ENCODE measurements at places on chromosomes 16 and 17.

- no peak for DNase-seq
These were observed 49.5 kb downstream of the CEP112 start for GRCh38 chr17:66142428-66142827.

DNA sequence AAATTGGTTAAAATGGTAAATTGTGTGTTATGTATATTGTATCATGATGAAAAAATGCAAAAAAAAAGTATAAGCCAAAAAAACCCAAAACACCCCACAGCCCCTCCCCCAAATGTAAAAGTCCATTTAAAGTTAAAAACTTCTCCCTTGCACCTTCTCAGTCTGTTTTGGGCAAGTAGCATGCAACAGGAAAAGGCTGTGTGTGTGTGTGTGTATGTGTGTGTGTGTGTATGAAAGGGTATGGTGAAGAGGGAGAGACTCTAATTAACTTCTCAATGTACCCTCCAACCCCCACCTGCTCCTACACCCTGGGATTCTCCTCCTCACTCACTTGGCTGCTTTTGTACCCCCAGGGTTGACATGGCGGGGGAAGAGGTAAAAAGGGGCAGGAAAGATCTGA lies 9.2 kb upstream of the GGT6 start:
- no peak for DNase-seq

GRCh38 chr17:610276-610675 lies 104.4 kb downstream of the VPS53 start:
- no peak for DNase-seq

GRCh38 chr17:19303367-19303776 lies 59.2 kb downstream of the B9D1 start:
- DNase-seq, result no peak

DNA sequence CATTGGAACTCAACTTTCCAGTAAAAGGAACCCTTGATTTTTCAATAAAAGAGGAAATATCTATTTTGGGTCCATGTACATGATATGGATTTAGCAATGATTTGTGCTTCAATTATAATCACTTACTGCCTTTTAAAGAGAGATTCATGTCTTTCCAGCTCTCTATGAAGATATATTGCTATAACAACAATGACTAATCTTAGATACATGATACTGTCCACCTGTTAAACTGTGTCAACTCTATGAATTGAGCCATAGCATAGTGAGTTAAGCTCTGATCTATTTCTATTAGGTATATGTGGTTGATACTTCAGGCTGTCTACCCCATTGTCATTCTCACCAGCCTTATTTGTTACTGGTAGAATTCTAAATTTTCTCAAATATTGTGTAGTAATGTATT lies 15.0 kb upstream of the MPHOSPH6 start:
- DNase-seq, result no peak

DNA sequence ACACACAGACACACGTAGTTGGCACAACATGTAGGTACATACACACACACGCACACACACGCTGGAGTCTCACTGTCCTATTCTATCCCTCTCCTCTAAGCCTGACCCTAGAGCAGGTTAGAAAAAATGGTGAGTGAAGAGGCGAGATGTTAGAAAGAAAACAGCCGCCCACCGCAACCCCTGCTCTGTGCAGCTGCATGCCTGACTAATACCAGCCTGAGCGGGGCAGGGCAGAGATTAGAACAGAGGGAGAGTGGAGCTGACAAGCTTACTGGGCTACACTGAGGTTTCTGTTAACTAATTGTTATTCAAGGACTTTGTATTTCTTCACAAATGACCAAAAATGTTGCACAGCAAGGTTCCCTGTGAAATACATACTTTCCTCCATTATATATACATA lies 59.8 kb downstream of the AMFR start:
- DNase-seq, result no peak

GRCh38 chr16:85103114-85104079 lies 8.9 kb downstream of the CIBAR2 start:
- DNase-seq, result no peak

GRCh38 chr16:22628994-22629393 lies 118.3 kb downstream of the NPIPB5 start:
- DNase-seq, result no peak

GRCh38 chr17:48240122-48240521 lies 132.6 kb downstream of the SNX11 start:
- no peak for DNase-seq

- DNase-seq, result no peak
These were observed 1.7 kb upstream of the MPO start for GRCh38 chr17:58282442-58282841.

GRCh38 chr16:85211271-85211801 lies 99.1 kb upstream of the CIBAR2 start:
- no peak for DNase-seq

DNA sequence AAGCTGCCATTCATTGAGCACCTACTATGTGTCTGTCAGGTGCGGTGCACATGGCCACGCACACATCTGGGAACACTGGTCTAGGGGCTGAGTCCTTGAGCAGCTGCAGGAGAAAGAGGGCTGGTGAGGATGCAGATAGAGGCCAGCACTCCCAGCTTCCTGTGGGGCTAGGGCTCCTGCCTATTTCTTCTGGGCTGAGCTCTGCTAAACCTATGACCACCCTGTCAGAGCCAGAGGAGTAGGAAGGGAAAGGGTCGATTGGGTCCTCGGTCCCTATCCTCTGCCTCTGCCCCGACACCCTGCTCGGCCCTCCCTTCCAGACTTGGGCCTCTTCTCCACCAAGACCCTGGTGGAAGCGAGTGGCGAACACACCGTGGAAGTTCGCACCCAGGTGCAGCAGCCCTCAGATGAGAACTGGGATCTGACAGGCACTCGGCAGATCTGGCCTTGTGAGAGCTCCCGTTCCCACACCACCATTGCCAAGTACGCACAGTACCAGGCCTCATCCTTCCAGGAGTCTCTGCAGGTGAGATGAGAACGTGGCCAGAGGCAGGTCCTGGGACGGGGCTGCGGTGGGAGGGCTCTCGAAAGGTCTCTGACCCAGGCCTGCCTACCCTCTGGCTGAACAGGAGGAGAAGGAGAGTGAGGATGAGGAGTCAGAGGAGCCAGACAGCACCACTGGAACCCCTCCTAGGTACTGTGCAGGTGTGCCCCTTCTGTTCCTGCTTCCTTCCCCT lies 4.0 kb upstream of the TMEM88 start:
- no peak for DNase-seq

GRCh38 chr17:28317966-28318758 lies 838 bp upstream of the TMEM97 start:
- DNase-seq, result peak; percentile 43

- no peak for DNase-seq
These were observed 12.1 kb downstream of the ABCA3 start for GRCh38 chr16:2328428-2328827.

- no peak for DNase-seq
These were observed 25.8 kb downstream of the LITAF start for GRCh38 chr16:11560701-11561453.

GRCh38 chr16:79747688-79748087 lies 147.2 kb upstream of the MAF start:
- DNase-seq, result no peak

DNA sequence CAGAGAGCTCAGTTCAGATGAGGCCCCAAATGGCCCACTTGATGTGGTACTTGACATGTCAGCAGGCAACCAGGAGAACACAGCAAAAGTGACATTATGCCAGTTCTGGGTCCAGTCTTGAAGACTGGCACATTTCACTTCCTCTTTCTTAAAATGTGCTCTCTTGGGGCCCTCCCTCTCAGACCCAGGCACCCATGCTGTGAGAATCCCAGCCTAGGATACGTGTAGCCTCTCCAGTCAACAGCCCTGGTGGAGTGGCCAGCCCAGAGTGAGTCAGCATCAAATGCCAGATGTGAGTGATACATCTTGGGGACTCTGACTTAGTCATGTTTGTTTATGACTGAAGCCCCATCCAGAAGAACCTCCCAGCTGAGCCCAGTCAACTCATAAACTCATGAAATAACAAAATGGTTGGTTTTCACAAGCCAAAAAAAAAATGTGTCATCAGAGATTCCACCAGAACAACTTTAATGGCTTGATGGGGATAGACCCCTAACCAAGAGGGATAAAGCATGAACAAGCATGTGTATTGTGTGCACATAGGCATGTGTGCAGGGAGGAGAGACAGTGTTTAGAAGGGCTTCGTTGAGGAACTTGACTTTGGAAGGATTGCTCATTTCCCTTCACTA lies 82.5 kb upstream of the TNRC6C start:
- no peak for DNase-seq

- DNase-seq, result no peak
These were observed 16.2 kb downstream of the CLUH start for GRCh38 chr17:2695243-2695960.

DNA sequence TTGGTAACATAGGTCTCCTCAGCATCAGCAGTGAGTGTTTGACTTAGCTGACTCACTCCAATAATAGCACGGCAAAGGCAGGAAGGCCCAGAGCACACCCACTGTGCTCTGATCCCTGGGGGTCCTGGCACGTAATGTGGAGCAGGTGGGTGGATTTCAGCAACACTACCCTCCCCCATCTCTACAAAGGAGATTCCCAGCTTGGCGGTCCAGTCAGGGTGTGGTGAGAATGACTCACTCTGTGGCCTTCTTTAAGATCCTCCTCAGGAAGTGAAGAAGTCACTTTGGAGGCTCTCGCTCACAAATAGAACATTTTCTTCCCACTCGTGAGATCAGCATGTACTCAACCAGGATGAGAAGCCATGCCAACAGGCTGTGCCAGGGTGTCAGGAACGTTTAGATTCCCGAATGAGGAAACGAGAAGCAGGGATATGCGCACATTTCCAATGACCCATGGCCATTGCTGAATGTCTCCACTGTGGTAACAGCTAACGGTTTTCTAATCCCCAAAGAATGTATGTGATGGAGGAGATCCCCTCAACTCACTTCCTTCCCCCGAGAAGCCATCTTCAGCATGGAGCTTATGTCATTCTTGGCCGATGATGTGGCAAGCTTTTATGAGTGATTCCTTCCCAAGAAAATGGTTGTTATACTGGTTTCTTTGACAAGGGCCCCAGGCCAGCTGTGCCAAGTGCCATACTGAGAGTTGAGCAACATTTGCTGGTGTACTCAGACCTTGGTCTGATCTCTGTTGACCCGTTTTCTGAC lies 365.2 kb downstream of the C16orf95 start:
- DNase-seq, result no peak

DNA sequence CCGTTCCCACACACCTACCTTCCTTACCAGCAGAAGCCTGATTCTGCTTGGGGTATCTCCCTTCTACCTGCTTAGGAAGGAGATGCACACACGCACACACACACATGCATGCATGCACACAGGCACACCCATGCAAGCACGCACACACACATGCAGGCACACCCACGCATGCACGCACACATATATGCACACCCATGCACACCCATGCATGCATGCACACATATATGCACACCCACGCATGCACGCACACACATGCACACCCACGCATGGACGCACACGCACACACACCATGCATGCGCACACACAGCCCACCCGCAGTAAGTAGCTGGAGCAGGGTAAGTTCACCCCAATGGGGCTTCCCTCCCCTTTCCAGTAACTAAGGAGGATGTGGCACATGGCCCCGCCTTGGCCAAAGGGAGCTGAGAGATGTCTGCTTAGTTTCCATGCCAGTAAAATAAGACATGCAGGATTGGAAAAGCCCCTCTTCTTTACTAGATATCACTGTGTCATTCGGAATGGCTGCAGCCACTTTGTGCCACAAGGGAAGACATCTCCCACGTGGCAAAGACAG lies 33.7 kb downstream of the ADCY9 start:
- no peak for DNase-seq

- DNase-seq, result peak; percentile 20
These were observed 80.8 kb downstream of the GAS7 start for GRCh38 chr17:10117581-10118001.

- DNase-seq, result no peak
These were observed 119.8 kb downstream of the HIC1 start for GRCh38 chr17:2174468-2175293.

- no peak for DNase-seq
These were observed 532.3 kb downstream of the CDH13 start for GRCh38 chr16:83159049-83159448.

GRCh38 chr17:77493901-77494663 lies 353.3 kb downstream of the SEC14L1 start:
- DNase-seq, result no peak

- no peak for DNase-seq
These were observed 78.9 kb upstream of the FBXO47 start for GRCh38 chr17:39045948-39046679.
